Stimulated activated CD8-positive, alpha-beta memory T cell treated with anti-CD3 and anti-CD28 coated beads, Interleukin-4, amount 100 ng/mL, for 48 hours (primary cell): ENCODE measurements at places on chromosomes 13 and 19.
A peak's percentile ranks its signal among the peaks of the same experiment; 100 is the strongest.

GRCh38 chr13:109100705-109101304 lies 471.4 kb downstream of the MYO16 start:
- no peak for DNase-seq

GRCh38 chr19:44845612-44846454 lies at the start of gene NECTIN2:
Gene NECTIN2, plus strand, starts transcription at chr19:44846297. Its CDS starts 229 bp downstream, at chr19:44846526.
- DNase-seq: peak; percentile 99

DNA sequence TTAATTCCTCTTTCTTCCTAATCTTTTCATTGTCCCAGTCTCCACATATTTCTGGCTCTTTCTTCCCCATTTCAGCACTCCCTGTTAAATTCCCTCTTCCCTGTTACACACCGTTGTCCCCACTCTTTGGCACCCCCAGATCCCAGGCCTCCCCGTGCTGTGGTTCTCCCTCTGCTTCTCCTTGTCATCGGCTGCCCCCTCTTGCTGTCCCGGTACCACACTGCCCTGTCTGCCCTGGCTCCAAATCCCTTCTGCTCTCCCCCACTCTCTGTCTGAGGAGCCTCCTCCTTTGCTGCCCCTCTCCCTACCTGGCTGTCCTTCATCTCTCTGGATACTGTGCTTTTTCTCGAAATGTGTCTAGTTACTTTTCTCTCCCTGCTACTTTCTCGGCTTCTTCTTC lies 983 bp downstream of the ZNF415 start:
- DNase-seq: no peak

DNA sequence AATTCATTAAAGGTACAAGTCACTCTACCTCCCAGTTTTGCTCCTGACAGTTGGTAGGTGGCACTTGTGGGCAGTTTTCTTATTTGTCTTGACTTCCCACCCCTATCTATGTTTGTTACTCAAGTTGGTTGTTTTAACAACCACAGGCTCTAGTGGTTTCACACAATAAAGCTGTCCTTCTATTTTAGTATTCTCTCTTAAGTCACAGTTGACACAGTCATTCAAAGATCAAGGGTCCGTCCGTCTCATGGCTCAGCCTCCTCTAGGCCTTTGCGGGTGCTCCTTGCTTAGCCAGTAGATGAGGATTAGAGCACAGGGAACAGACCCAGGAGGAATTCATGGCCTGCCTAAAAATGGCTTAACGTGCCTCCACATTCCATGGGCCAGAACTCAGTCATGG lies 573.7 kb downstream of the IRS2 start:
- no peak for DNase-seq

- no peak for DNase-seq
These were observed 24.9 kb upstream of the PNMA8B start for GRCh38 chr19:46520616-46521015.

GRCh38 chr13:80342471-80343371 lies 1.8 kb upstream of the SPRY2 start:
- peak; percentile 84 for DNase-seq

- DNase-seq: no peak
These were observed 17.0 kb downstream of the OPA3 start for GRCh38 chr19:45567609-45568008.

DNA sequence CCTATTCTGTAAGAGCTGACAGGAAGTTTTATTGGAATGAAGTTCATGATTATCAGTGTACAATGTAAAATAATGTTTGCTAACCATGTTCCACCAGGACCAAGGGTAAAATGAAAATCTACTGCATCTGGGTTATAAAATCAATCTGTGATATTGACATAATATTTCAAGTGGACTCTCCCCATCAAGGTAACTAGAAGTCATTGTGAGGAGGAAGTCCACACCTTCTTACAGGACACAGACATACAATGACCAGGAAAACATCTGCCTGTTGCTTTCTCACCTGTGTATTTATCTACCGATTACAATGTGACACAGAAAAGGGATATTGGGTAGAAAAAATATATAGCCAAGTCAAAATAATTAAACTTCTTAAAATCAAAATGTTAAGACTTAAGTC lies 140.7 kb upstream of the RFC3 start:
- no peak for DNase-seq

- DNase-seq: no peak
These were observed 321.1 kb downstream of the RBM26 start for GRCh38 chr13:79084802-79085424.

DNA sequence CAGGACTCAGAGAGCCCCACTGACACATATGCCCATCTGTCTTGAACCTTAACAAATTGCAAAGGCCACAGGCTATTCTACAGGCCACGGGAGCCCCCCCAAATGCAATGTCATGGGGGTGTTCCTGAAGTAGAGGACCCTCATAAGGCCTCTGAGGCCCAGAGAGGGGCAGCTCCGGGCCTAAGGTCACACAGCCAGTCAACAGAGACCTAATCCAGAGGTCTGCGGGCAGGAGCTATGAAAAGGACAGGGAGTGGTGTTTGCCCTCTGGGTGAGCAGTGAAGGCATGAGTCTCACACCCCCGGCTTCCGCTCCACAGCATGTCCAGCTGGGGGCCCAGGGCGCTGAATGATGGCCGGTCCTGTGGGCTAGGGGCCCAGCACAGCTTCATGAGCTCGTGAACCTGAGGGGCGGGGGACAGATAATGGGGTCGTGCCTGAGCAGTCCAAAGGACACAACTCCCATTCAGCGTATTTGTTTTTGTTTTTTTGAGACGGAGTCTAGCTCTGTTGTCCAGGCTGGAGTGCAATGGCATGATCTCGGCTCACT lies 5.3 kb upstream of the INSL3 start:
- no peak for DNase-seq

DNA sequence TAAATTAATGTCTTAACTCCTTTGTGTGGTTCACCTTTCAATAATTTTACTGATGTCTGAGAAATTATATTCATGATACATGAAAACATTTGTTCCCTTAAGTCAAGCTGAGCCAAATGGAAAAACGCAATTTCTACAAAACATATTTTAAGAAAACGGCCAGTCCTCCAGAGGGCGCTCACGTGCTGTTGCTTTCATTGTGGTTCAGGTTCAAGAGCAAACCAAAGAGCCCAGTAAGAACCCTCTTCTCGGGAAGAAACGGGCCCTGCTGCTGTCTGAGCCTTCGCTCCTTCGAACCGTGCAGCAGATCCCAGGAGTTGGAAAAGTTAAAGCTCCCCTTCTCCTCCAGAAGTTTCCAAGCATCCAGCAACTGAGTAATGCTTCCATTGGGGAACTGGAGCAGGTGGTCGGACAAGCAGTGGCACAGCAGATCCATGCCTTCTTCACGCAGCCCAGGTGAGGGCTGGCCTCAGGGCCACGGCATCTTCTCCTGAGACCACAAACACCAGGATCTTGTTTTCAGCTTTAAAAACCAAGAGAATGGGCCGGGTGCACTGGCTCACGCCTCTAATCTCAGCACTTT lies 4.3 kb downstream of the FAAP24 start:
- peak; percentile 90 for DNase-seq

GRCh38 chr19:28939236-28939635 lies 273.7 kb downstream of the UQCRFS1 start:
- DNase-seq: no peak

DNA sequence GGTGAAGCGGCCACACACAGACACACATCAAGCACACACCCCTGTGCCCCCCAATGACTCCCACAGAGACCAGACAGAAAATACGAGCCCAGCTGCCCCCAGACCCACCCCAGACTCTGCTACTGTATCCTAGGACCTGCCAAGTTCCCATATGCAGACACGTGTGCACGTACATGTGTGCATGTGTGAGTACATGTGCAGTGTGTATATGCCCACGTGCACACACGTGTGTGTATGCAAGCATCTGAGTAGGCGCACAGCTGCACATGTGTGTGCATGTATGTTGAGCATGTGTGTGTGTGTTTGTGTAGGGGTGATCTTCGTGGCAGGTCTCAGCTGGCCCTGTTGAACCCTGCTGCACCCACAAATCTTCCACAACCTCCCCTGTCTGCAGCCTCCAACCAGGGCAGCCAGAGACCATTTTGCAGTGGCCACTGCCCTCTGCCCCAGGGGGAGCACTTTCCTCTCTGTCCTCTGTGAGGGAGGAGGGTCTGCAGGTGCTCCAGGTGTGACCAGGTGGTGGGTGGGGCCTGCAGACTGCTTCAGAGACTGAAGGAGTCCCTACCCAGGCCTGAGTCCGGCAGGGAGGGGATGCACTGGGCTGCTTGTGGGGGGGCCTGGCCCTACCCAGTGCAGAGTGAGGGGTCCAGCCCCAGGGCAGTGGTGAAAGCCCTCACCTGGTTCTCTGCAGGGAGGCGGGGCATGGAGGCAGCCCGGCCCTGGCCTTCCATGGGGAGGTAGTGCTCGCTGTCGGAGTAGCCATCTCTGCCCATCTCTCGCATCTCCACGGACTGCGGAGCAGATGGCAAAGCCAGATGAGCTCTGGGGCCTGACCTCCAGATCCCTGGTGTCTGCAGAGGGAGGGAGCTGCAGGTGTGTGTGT lies 61.5 kb downstream of the IER2 start:
- no peak for DNase-seq

DNA sequence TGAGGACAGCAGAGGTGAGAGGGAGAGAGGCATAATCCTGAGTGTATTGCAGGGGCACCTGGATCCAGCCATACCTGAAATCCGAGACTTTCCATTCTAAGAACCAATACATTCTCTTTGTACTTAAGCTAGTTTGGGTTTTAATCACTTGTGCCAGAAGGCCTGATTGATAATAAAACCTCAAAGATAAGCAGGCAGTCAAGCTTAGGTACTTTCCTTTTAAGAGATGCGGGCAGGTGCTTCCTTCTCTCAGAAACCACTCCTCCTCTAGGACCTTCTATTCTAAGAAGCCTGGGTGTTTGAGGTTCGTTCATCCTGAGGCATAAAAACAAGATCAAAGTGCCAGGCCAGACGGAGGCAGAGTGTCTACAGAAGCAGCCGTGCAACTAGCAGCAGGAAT lies 22.2 kb downstream of the FAM187B start:
- peak; percentile 44 for DNase-seq

GRCh38 chr19:23002690-23003422 lies at the start of gene ZNF728:
Gene ZNF728, minus strand, starts transcription at chr19:23003176. Its CDS starts 146 bp downstream, at chr19:23003030.
- DNase-seq: no peak

- DNase-seq: no peak
These were observed 164.8 kb upstream of the ZNF536 start for GRCh38 chr19:30207357-30207756.

- peak; percentile 71 for DNase-seq
These were observed 12.7 kb downstream of the NPAS1 start for GRCh38 chr19:47032171-47032811.
